ENCODE measurements at places on chromosomes 12 and 14.

DNA sequence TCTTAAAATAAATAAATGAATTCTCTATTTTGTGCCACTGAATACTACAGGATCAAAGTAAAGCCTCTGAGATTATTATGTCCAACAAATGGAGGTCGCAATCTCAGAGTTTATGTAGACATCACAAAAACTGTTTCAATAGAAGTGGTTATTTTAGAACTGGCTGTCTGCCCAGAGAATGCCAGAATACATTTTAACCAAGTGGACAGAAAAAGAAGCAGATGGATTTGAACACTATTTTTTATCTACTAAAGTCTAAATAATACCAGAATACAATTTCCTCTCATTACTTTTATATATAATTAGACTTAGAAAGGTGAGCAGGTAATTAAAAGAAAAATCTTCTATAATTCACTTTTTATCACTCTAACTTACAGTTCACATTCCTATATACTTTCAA lies 118.3 kb downstream of the MED13L start:
- no peak for DNase-seq

GRCh38 chr14:62655166-62655565 lies 390.1 kb downstream of the KCNH5 start:
- no peak for DNase-seq

- no peak for DNase-seq
These were observed 12.2 kb upstream of the OR5AU1 start for GRCh38 chr14:21168055-21168454.

- DNase-seq = no peak
These were observed 763.4 kb downstream of the LRFN5 start for GRCh38 chr14:42370056-42370455.

- no peak for DNase-seq
These were observed 108.9 kb downstream of the DERA start for GRCh38 chr12:16020031-16020430.

DNA sequence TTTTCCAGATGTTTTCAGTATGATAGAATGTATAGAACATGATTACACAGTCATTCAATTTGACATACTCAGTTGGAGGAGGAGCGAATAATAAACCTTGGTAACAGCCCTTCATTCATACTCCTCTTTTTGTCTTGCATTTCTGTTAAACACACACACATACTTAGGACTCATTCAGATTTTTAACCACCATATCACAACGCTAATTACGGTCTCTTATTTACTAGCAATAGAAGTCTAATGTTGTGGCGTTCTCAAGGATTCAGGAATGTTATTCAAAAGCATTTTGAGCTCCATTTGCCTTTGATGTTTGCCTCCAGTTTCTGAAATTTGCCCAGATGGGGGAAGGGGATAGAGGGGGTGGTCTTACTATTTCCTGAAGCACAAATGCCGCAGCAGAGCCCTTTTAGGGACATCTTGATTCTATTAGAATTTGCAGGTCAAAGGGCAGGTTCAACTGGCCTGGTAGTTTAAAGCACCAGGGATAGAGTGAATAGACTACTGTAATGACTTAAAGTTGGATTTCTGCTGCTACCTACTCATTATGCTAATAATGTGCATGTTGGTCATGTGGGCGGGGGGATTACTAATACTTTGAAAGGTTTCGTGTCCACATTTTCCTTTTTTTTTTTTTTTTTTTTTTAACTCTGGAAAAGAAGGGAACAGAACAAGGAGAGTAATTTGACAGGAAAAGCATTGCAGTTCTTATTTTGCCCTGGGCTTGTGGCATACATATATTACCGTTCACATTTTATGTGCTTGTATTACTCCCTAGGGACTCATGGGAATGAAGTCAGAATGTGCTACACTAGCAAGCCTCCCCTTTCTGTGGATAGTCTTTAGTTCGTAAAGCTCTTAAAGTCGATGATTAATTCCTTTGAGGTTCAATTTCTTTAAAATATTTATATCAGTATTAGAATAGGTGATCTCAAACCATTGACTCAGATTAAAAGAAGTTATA lies 226.8 kb downstream of the FBXL14 start:
- no peak for DNase-seq

DNA sequence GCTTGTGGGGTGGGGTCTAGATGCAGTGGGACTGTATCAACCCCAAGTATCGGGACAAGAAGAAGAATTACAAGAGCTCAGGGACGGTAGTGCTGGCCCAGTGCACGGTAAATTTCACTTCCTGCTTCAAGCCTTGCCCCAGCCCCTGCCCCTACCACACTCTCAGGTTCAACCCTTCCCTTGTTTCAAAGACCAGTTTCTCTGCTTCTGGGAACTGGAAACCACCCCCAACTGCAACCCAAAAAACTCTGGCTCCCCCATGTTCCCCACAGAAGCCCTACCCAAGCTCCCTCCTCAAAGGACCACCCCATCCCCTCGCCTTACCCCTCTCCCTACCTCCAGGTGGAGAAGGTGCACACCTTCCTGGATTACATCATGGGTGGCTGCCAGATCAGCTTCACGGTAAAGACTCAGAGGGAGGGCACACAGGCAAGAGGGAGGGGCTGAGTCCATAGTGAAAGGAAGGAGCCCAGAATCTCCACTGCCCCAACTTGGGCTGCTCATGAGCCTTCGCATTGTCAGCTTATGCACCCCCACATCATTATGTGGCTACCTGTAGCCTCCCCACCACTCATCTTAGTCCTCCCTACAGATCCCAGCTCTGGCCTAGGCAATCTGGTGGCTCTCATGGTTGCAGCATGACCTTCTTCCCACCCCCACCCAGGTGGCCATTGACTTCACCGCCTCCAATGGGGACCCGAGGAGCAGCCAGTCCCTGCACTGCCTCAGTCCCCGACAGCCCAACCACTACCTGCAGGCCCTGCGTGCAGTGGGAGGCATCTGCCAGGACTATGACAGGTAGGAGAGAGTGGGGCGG lies 4.3 kb downstream of the CPNE6 start:
- DNase-seq = no peak

DNA sequence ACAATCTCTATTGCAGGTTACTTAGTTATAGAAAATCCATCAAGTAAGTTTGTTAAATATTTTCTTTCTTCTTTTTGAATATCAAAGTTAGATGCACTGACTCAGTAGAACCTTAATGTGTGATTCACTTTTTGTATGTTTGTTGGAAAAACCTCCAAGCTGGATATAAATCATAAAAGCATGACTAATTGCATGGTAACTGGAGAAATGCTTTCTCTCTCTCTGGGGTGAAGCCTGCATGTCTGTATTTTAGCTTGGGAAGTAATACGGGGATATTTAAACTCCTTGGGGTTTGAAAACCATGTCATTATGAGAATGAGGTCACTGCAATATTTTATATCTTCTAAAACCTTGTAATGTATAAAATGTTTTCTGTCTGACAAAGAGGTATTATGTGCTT lies 58.6 kb upstream of the MYF6 start:
- no peak for DNase-seq
